ENCODE measurements at places on chromosomes 16 and 17. TPM values are rescaled to one million over a fixed set of nuclear protein-coding genes. Genes with fewer than 3 reads are reported as not detected.

DNA sequence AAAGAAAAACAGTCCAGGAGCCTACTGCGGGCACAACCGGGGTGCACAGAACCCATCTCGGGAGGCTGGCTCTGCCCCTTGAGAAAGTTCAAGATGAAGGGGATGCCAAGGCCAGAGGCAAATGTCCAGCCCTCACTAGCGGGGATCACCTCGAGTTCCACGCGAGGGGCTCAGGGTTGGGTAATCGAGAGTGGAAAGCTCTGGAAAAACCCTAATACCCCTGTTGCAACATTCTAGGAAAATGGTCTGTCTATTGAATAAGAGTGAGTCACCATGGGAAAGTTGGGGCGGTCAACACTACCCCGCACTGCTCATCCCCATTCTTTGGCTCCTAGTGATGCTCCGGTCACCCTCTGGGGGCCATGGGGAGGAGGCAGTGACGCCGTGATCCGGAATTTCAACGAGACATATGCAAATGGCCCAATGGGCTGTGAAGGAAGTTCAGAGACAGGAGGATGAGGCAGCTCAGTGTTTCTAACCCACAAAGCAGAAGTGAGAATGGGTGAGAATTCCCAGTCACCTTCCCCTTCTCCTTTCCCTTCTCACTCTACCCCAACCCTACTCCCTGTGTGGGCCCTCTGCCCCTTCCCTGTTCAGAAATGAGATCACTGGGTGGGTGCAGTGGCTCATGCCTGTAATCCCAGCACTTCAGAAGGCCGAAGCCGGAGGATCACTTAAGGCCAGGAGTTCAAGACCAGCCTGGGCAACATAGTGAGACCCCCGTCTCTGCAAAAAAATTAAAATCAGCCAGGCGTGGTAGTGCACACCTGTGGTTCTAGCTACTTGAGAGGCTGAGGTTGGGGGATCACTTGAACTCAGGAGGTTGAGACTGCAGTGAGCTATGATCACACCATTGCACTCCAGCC is 22.4 kb downstream of the SOCS3 start:
- peak; percentile 71 for DNase-seq

GRCh38 chr17:19368229-19368628 is 5.7 kb upstream of the B9D1 start:
- DNase-seq, result peak; percentile 31

- DNase-seq, result peak; percentile 98
These were observed 11.3 kb upstream of the AXIN2 start for GRCh38 chr17:65572581-65573281.

- peak; percentile 33 for DNase-seq
These were observed 5.3 kb upstream of the EIF4A3 start for GRCh38 chr17:80152081-80152702.

GRCh38 chr17:40551879-40552768 is 13.1 kb downstream of the CCR7 start:
- DNase-seq, result peak; percentile 45

DNA sequence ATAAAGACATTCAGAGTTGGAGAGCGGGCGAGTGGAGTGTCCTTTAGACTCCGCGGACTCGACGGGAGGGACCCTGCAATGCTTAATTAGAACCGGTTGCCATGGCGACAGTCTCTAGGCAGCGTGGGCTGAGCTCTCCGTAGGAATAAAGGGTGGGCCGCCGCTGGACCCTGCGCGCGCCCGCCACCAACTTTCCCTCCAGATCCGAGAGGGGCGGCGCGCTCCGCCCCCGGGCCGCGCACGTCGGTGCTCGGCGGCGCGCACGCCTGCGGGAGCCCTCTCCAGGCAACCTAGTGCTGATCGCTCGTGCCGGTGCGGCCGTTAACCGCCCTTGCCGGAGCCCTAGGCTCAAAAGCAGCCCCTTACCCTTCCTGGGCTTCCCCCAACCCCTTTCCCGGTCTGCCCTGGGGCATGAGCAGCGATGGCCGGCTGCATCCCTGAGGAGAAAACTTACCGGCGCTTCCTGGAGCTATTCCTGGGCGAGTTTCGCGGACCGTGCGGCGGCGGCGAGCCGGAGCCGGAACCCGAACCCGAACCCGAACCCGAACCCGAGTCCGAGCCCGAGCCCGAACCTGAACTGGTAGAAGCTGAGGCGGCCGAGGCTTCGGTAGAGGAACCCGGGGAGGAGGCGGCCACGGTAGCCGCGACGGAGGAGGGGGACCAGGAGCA is at the start of gene PPM1E:
Gene PPM1E (plus strand): TSS at position 278 of the 669 bp plus-strand sequence.
- peak; percentile 97 for DNase-seq

GRCh38 chr16:80966617-80967016 is 40.1 kb downstream of the CMC2 start:
- no peak for DNase-seq

- no peak for DNase-seq
These were observed 33.2 kb upstream of the PEMT start for GRCh38 chr17:17624741-17625140.

DNA sequence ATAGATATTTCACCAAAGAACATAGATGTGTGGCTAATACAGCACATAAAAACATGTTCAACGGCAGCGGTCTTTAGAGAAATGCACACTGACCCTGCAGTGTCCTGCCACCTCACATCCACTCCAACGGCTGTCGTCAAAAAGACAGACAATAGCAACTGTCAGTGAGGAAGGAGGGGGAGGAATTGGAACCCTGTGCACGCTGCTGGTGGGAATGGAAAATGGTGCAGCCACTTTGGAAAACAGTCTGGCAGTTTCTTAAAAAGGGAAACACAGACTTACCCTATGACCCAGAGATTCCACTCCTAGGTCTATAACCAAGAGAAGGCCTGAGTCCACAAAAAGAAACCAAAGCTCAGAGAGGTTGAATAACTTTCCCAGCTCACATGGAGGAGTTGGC is 7.7 kb downstream of the CEP295NL start:
- DNase-seq, result no peak

DNA sequence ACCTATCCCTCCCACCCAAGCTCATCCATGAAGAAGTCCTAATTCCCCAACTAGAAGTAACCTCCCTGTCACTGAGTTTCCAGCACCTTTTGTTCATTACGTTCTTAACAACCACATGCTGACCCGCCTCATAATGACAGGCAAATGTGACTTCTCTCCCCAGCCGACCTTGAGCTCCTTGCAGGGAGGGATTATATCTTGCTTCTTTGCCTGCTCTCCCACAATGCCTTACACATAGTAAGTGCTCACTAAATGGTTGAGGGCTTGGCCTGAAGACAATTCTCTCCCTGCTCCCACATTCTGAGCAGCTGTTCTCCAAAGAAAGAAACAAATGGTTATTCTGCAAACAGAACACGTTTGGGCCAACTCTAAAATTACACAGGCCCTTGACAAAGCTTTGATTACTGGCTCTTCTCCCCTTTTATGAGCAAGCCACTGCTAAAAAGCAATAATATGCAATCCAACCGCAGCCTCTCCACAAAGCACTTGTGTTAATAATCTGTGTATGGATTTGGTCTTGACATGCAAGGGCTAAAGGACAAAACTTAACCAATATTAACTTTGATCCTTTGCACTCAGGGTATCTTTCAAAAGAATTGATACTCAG is 23.2 kb downstream of the SLC39A11 start:
- no peak for DNase-seq

DNA sequence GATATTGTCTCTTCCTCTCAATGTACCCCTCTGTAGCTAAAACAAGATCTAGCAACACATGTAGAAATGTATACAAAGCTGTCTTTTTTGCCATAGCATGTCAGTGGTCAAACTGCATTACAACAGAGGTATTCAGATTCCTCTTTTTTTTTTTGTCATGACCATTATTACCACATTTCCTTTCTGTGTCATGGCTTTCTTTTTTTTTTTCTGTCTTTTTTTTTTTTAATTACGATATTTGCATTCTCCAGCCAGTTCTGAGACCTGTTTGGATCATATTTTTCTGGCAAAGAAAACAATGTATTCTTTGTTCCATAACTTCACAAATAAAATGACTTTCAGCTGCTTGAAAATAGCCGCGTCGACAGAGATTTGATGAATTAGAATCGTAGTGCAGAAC is 27.4 kb upstream of the CAPNS2 start:
- DNase-seq, result no peak

DNA sequence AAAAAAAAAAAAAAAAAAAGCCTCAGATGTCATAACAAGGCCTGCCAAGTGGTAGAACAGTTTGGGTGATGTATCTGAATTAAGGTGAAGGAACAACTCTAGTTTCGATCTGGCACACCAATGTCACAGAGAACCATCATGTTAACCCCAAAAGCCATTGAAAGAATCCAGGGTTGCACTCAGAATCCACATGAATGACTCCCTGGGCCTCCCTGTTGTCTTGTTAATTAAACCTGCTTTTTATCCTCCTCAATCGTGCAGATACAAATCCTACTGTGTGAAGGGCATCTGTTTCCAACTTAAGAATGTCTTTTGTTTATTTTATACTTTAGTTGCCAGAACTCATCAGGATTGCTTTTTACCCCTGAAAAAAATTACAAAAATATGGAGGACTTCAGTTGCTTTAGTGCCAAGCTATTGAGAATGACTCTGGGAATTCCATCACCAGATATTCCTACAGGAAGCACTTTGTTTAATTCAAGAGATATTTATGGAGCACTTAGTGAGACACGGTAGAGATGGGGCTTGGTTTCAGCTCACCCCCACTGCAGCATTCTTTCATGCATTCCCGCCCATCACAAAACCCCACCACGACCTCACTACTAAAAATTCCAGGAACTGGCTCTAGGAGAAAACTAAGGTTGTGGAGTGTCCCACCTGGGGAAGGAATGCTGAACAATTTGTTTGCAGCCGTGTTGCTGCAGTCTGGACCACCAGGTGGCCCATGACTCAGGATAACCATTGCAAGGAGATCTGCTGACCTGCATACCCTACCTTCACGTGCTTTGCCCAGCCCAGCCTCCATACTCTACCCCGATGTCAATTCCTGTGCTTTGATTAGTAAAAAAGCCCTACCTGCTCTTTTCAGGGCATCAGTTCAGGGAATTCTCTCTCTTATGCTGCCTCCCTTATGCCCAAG is 63.8 kb upstream of the GPRC5B start:
- DNase-seq, result no peak

DNA sequence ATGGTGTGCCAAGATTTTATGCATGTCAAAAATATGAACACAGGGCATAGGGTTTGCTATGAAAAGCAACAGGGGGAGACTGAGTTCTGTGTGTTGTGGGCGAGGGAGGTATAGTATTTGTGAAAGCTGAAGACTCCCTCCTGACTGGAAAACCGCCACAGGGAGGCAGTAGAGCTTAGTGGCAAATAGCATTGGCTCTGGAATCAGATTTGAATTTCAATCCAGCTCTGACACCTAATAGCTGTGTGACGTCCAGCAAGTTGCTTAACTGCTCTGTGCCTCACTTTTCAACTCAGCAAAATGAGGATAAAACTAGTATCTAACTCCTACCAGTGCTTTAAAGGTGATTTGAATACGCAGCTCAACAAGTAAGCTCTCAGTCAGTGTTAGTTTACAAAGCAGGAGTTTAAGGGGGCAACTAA is 22.0 kb downstream of the KPNA2 start:
- peak; percentile 78 for DNase-seq

GRCh38 chr17:62591333-62591732 is 36.1 kb upstream of the MRC2 start:
- DNase-seq, result no peak

- DNase-seq, result no peak
These were observed 87.2 kb upstream of the PLEKHM1 start for GRCh38 chr17:45577571-45578279.

DNA sequence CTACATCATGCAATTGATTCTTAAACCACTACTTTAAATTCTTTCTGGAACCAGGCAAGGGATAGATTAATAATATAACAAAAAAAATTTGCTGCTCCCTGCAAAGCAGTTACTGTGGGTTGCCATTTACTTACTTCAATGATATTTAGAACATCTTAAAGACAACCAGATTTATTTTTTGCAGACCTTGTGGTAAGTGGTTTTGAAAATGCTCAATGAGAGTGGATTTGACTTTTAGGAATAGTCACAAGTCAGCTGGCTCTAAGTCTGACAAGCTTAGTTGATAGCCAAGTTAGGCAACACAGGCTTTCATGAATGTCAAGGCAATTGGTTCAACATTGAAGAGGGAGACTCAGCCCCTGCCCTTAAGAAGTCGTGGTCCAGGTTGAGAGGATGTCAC is 11.8 kb downstream of the MARCHF10 start:
- DNase-seq, result no peak

DNA sequence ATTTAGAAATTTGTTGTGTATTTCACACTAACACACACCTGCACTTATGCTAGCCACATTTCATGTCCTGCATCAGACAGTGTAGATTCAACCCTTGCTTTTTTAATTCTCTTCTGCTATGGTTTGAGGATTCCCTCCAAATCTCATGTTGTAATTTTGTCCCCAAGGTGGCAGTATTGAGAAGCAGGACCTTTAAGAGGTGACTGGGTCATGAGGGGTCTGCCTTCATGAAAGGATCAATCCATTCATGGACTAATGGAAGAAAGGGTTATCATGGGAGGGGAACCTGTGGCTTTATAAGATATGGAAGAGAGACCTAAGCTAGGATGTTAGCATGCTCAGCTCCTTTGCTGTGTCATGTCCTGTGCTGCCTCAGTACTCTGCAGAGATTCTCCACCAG is 1032.2 kb downstream of the CDH11 start:
- peak; percentile 59 for DNase-seq

DNA sequence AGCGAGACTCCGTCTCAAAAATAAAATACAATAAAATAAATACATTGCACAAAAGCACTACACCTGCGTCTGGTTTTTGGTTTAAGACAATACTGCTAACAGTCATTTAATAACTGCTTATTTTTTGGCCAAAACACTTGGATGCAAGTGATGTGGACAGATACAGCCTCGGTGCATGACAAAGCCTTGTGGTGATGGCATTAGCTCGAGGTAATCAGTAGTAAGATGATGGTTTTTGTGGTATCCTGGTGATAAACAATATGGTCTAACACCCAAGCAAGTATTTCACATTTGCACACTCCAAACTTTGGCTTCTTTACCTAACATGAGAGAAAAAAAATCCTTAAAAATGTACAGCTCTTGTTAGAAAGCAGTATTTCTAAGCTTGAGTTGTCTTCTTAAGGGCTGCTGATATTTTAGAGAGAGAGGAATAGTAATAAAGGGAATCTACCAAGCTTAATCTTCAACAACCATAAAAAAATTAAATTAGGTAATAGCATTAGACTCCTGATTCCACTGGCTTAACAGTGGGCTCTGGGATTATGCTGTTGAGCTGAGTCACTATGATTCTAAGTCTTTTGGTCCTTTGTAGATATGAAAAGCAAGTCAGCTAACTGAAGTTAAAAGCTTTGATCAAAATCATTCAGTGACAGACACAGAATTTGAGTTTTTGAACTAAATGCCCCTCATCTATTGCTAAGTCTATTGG is 111.1 kb downstream of the VPS53 start:
- no peak for DNase-seq

GRCh38 chr17:68290955-68291835 is at the start of the genes ARSG and SLC16A6:
Gene ARSG, plus strand, starts transcription at chr17:68291495. Its CDS starts 15,999 bp downstream, at chr17:68307494.
Gene SLC16A6, minus strand, starts transcription at chr17:68291127. Its CDS starts 12,807 bp downstream, at chr17:68278320.
- DNase-seq, result peak; percentile 92

- peak; percentile 72 for DNase-seq
These were observed 54.3 kb upstream of the CDC42EP4 start for GRCh38 chr17:73365906-73366623.

DNA sequence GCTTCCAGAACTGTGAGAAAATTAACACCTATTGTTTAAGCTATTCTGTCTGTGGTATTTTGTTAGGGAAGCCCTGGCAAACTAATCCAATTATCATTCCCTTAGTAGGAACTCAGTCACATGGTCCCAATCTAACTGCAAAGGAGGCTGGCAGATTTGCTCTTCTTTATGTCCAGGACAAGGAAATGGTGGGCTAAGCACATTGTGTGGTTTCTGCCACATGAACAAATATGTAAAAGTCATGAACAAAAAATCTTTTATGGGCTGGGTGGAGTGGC is 278.6 kb upstream of the RPL38 start:
- DNase-seq, result peak; percentile 59

HAS3 gene
- 1.8 TPM for total RNA-seq

MXRA7 gene
- 62.0 TPM for total RNA-seq

NXPH3 gene
- 5.9 TPM for total RNA-seq

CORO6 gene
- 1.00 TPM for total RNA-seq

KRT33B gene
- total RNA-seq, result not detected

CCL1 gene
- not detected for total RNA-seq

Data from endodermal cell (in vitro differentiated cells).